Right renal cortex interstitium (tissue), 3 donors: ENCODE measurements at places on chromosomes 11 and 22. TPM values are rescaled to one million over a fixed set of nuclear protein-coding genes. Genes with fewer than 3 reads are reported as not detected.

DNA sequence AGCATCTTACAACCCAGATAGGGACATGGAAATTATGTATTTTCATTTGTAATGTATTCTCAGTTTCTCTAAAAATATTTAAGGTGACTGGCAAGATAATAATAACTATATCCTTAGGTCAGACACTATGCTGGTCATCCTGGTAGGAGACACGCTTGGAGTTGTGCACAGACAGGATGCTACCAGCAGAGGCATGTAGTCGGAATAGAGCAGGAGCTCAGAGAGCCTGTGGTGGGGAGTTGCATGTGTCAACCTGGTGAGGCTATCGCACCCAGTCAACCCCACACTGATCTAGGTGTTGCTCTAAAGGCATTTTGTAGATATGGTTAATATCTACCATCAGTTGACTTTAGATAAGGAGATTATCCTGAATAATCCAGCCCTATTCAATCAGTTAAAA is 318.5 kb downstream of the MIAT start:
- no peak for DNase-seq

DNA sequence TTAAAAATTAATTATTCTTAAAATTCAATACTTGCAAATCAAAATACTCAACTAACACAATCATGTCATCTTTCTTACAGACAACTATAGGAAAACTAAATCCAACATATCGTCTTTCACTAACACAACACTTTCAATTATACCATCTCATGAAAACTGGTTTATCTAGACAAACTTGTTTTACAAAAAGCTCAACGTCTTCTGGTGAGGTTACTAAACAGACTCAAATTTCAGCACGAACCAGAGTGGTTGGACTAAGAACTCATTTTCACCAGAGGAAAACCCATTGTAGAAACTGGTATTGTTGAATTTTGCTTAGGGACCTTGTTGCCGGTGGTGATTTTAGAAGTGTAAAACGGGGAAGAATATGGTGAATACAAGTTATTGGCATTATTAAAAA is 52.2 kb downstream of the NUP98 start:
- DNase-seq = no peak

- DNase-seq = no peak
These were observed at the start of gene C11orf86 for GRCh38 chr11:66974724-66975404. Gene C11orf86, plus strand, starts transcription at chr11:66975304. Its CDS starts 59 bp downstream, at chr11:66975363.

SCGB1D2 gene
- 2.5 TPM for polyA plus RNA-seq

GRCh38 chr11:46601129-46601528 is 7.3 kb upstream of the AMBRA1 start:
- no peak for DNase-seq

DNA sequence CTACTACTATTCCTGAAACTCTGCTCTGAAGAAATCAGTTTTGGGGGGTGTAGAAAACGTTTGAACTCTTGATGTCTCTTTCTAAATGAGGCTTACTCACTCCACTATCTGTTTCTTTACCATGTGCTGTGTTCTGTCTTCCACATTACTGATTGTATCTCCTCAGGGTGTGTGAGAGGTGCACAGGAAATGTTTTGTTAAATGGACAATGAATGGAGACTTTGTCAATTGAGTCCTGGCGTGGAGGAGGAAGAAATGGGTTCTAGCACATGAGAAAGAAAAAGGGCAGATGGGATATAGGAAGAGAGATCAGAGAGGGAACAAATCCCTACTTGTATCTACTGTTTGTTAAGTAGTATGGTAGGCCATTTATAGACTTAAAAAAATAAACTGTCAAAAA is 577.1 kb upstream of the CCDC90B start:
- DNase-seq = no peak

APOA4 gene
- not detected for polyA plus RNA-seq

RFPL1 gene
- 1.2 TPM for polyA plus RNA-seq

GRCh38 chr11:66289548-66290329 is 796 bp upstream of the YIF1A start:
- DNase-seq = peak; percentile 72

MS4A8 gene
- polyA plus RNA-seq = not detected

GRK3 gene
- polyA plus RNA-seq = 10.7 TPM

APOBEC3F gene
- 8.1 TPM for polyA plus RNA-seq

GRCh38 chr11:65639623-65640482 is 2.0 kb downstream of the SIPA1 start:
- DNase-seq = no peak

- no peak for DNase-seq
These were observed 6.0 kb upstream of the LMO1 start for GRCh38 chr11:8269636-8270035.

GRCh38 chr22:46934746-46935491 is 172.5 kb downstream of the TBC1D22A start:
- DNase-seq = no peak

DNA sequence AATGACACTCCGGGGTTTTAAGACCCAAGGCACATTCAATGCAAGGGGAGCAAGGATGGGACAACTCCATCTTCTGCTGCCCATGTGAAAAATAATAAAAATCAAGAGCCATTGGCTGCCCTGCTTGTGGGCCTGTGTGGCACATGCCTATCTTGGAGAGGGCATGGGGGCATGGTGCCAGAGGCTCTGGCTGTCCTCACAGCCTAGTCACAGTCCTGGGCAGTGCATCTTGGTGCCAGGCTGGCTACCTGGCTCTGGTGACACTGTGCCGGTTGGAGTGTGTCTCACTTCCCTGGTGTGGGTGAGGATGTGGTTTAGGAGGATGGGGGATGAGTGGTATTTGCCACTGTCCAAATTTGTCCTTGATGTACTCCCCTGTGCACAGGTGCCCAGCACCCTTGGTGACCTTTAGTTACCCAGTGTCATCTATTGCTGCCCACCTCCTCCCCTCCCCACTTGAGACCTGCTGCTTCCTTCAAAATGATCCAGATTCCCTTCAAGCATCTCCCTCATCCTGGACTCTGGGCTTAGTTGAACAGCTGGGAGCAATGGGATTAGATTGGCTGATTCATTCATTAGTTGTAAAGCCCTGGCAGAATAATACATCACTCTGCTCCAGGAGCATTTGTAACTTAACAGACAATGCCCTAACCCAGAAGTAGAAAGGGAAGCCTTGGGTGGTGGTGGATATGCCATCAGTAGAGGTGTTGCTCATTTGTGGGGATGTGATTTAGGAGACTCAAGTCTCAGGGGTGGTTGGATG is 4.6 kb downstream of the TMEM86A start:
- no peak for DNase-seq

STT3A gene
- 233 TPM for polyA plus RNA-seq

- no peak for DNase-seq
These were observed 11.0 kb upstream of the ZBTB44 start for GRCh38 chr11:130325691-130326090.

- DNase-seq = no peak
These were observed 6.0 kb upstream of the MCM5 start for GRCh38 chr22:35394011-35394312.

PATL1 gene
- polyA plus RNA-seq = 41.4 TPM

TMEM45B gene
- 19.9 TPM for polyA plus RNA-seq

OSM gene
- not detected for polyA plus RNA-seq

GRCh38 chr11:110428956-110429730 is 605 bp upstream of the FDX1 start:
- DNase-seq = no peak

LRRC4C gene
- polyA plus RNA-seq = 16.6 TPM

DNA sequence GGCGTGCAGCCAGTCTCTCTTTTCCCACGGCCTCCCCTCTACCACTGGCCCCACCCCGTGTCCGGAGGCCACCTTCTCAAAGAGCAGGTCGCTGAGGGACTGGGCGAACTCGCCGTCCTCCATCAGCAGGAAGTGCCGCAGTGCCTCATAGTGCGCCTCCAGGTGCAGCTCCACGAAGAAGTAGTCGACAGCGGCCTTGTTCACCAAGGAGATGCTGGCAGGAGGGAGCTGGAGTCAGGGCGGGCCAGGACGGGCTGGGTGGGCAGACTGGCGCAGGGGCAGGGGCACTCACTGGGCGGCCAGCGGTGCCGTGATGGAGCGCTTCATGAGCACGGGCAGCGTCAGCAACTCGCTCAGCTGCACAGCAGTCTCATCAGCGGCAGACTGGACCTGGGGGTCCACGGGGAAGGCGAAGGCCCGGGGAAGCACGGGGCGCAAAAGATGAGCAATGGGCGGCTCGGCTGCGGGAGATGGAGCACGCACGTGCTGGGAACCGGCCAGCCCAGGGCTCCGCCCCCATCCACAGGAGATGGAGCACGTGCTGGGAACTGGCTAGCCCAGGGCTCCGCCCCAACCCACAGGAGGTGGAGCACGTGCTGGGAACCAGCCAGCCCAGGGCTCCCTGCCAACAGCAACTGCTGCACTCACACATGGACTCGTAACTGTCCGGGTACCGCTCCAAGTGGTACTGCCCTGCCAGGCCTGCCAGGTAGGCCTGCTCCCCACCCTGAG is 18.4 kb downstream of the SELENOO start:
- no peak for DNase-seq

ELFN2 gene
- polyA plus RNA-seq = 0.65 TPM

GRCh38 chr11:120273432-120273831 is 33.5 kb downstream of the POU2F3 start:
- no peak for DNase-seq

- DNase-seq = no peak
These were observed 1039.2 kb downstream of the TBC1D22A start for GRCh38 chr22:47801541-47802245.

ADAMTS8 gene
- polyA plus RNA-seq = 2.3 TPM

MPZL2 gene
- polyA plus RNA-seq = 20.7 TPM
